ENCODE measurements at places on chromosomes 11 and 22.

- DNase-seq = peak; percentile 34
These were observed at the start of gene DENND5A for GRCh38 chr11:9265211-9266131. DENND5A (minus strand) TSS chr11:9265350; CDS start chr11:9265069, 281 bp downstream.

- DNase-seq = no peak
These were observed 40.1 kb downstream of the REXO2 start for GRCh38 chr11:114479331-114479730.

DNA sequence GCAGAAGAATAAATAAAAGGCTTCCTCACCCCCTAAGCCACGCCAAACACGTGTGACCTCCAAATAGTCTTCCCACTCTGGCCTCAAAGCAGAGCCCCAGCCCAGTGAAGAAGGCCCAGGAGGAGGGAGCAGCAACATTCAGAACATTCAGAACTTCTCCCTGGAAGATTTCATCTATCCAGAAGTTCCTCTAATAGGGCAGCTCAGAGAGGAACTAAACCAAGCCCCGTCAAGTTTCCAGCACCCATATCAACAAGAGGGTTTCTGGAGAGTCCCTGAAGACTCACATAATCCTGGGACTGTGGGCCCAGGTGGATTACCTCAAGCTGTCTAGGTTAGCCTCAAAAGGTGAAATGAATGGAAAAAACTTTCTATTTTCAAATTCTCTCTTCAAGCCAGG lies 39.4 kb downstream of the PC start:
- DNase-seq = no peak

GRCh38 chr11:100791103-100791502 lies 104.0 kb downstream of the ARHGAP42 start:
- no peak for DNase-seq

GRCh38 chr11:71251151-71251721 lies 1.1 kb downstream of the SHANK2 start:
- DNase-seq = peak; percentile 43

DNA sequence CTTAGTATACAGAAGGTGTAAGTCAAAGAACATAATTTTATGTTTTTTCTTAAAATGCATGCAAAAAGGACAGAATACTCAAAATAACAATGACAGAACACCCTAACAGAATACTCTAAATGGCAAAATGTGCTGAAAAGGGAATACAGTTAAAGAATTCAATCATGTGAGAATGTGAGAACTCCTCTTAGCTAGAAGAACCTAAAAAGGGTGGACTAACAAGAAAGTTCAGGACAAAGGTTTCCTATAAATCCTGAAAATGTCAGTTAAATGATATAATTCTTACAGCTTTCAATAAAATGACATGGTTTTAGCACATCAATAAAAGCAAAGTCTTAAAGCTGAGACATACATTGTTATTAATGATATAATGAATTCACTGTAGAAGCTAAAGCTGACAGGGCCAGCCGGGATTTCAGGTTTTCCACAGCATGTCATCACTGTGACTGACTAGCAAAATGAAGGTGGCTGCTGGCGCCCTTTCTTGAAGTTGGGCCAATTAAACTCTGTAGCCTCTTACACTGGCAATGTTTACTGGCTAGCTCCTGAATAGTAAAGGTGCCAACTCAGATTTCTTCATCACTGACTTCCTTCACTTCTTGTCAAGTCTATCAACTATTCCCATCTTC lies 244.4 kb downstream of the TTC28 start:
- no peak for DNase-seq

DNA sequence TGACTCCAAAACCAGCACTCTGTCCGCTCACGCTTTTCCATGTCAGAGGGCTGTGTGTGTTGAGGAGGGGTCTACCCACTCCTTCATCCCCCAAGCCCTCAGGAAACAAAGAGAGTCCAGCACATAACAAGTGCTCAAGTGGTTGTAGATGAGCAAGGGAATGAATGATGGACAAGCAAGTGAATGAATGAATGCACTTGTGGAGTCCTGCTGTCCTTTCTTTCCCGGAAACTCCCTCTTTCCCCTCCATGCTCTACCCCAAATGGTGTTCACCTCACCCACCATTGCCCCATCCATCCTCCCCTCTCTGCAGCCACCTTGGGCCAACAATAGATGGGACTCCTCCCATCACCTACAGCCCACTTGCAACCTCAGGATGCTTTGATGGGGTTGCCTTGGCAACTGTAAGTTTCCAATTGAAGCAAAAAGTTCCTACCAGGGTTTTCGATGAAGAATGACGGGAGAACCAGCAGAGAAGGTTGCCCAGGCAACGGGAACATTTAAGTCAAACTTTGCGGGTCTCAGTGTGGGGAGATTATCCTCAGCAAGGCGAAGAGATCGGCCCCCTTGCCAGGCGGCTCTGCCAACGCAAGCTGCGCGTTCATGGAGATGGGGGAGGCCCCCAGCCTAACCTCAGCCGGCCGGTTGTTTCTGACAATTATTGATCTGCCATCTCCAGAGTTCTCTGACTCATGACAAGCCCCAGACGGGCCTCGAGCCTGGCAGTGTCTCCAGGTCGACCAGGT lies 51.1 kb downstream of the MCM5 start:
- DNase-seq = no peak

- no peak for DNase-seq
These were observed 357.6 kb downstream of the SHANK2 start for GRCh38 chr11:70894566-70895365.

DNA sequence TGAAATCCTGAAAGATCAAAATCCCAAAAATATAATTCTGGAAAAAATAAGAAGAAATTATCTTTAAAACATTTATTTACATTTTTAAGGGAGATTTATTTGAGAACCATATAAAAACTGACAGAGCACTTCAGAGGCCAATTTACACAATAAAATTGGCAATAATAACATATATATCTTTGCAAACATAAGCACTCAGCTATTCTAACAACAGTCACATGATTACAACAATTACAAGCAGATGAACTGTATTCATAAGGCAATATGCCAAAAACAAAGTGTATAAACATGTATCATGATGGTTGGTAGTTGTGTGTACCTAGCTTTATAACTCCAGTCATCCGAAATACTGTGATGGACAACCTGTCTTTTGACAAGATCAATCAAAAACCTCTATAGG lies 17.7 kb upstream of the RASSF10 start:
- no peak for DNase-seq

Data from NCI-H510A (cell line).